ENCODE measurements at places on chromosomes 1 and 21.

DNA sequence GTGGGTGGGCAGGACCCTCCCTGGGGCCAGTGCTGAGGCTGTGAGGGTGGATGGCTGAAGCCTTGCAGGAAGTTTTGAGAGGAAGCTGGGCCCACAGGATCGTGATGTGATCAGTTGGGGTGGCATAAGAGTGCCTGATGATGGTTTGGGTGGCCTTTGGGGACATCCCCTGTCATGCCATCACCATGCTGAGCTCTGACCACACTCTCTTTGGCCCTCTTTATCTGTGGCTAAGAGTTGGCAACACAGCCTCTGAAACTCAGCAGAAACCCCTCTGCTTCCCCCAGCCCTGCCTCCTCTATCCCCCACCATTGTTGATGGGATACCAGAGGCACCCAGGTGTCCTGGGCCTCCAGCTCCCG, 19.8 kb downstream of the MIIP start:
- DNase-seq, result no peak

DNA sequence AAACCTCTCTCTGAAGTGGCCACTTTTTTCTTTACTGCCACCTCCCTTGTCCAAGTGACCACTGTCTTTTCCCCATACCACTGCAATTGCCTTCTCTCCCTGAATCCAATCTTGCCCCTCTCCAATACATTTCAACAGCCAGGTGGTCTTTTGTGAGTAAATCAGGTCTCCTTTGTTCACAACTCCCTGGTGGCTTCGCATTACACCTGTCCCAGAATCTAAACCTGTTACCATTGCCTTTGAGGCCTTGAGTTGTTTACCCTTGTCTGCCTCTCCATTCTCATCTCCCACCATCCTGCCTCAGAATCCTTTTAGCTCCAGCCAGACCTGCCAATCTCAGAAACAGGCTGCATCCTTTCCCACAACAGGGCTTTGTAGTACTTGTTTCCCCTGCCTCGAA, 21.8 kb upstream of the DYNLT5 start:
- no peak for DNase-seq

DNA sequence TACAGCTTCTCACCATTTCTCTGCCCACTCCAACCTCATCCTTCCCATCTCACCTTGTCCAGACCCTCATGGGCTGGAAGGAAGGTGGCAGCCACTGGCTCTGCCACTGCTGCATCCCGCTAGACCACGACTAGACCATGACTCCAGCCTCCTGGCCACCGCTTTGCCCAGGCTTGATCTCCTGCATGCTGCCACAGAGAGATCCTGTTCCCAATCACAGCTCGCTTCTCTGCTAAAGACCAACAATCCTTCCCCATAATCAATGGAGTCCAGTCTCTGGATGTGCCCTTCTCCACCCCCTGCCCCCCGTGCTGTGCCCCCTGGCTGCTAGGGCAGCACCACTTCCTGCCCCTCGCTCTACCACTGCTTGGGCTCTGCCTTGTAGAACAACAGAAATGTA, 64.9 kb upstream of the DMRTB1 start:
- DNase-seq, result no peak

DNA sequence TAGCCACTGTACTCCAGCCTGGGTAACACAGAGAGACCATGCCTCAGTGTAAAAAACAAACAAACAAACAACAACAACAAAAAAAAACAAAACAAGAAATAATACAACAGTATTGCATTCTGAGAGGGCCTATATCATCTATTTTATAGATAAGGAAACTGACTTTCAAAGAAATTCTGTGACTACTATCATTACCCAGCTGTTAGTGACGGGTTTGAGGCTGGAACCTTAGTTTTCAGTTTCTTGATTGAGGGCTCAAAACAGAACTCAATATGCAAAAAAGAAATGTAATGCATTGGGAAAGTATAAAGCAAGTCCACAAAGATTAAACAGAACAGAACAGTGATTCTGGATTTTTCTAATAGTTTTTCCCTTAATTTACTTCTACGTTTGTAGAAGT, 149.4 kb downstream of the NFIA start:
- no peak for DNase-seq

GRCh38 chr1:200888349-200888838, 6.3 kb upstream of the INAVA start:
- no peak for DNase-seq

GRCh38 chr1:61455400-61455799, 269.5 kb downstream of the TM2D1 start:
- DNase-seq, result no peak

GRCh38 chr1:34272152-34272551, 95.4 kb downstream of the C1orf94 start:
- no peak for DNase-seq

DNA sequence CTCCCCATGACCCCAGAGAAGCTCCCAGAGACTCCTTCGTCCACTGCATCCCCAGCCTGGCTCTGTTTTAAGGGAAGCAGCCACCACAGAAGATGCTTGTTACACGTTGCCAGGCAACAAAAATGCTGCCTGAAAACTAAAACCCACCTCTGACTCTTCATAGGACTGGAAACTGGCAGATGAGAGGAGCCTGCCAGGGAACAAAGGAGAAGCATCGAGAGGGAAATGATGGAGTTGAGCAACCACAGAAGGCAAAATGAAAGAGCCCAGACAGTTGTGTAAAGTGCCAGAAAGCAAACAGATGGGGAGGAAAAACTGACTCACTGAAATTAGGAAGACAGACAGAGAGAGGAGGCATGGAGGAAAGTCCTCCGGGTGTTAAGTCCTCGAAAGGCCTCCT, 118.4 kb downstream of the KCNN3 start:
- DNase-seq, result no peak

GRCh38 chr1:96995351-96995750, 273.8 kb downstream of the PTBP2 start:
- no peak for DNase-seq

DNA sequence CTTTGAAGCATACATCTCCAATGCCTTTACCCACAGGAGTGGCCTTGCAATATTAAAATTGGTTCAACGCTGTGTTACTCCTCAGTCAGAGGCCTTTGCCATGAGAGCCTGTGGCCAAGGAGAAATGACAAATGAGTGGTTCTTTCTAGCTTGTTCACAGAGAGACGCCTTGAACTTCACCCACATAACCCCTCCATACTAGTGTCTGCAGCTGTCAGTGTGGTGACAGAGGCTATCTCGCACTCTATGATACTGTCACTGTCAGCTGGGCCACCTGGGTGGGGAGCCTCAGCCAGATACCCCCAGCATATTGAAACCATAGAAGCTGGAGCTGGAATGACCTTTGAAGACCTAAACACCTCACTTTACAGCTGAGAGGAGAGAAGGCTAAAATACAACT, 57.4 kb upstream of the LBR start:
- no peak for DNase-seq

DNA sequence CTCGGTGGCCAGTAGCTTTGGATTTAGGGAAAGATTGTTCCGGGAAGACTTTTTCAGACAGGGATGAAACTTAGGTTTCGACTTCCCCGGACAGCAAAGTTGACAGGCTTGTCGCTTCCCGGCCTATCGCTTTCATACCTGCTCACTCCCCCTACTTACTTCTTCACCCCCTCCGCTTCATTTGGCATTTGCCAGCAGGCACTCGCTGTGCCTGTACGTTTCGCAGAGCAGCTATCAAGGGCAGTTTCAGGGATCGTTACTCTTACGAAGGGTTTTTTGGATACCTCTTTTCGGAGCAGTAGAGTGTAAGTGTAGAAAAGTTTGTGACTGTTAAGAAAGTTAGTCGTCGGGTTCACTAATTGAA, 393 bp downstream of the BLZF1 start:
- no peak for DNase-seq

DNA sequence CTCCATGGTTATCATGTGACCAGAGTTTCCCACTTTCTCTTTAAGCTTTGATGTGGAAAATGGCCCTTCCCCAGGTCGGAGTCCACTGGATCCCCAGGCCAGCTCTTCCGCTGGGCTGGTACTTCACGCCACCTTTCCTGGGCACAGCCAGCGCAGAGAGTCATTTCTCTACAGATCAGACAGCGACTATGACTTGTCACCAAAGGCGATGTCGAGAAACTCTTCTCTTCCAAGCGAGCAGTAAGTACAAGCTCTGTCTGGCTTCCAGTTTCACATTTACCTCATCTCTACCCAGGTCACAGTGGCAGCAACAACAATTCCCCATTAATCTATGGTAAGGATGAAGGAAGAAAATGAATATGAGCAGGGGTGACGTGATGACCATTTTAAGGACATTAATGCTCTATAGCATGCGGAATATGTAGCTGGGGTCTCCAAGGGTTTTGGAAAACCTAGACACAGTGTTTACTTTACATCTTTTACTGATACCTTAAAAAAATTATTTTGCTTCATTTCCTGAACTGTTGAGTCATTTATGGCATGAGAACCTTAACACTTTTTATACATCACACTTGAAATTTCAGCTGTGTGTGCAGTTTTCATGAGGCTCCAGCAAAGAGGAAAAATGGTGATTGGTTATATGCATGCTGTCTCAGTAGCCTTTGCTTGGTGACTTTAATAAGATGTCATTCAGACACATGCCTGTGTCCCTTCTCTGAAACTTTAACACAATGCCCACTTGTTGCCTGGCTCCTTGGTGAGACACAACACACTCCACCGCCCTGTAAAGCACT, 286.3 kb upstream of the SGIP1 start:
- no peak for DNase-seq

DNA sequence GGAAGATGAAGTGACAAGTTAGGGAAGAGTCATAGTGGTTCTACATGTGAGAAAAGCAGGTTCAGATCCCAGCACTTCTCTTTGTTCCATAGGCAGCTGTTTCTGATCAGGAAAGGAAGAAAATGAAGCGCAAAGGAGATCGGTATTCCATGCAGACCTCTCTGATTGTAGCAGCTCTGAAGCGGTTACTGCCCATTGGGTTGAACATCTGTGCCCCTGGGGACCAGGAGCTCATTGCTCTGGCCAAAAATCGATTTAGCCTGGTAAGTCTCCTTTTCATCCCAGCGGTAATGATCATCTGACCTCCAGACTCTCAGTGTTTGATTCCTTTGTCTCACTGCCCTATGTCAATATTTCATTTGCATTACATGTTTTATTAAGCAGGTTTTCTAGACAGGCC, 173.6 kb downstream of the ZP4 start:
- DNase-seq, result no peak

DNA sequence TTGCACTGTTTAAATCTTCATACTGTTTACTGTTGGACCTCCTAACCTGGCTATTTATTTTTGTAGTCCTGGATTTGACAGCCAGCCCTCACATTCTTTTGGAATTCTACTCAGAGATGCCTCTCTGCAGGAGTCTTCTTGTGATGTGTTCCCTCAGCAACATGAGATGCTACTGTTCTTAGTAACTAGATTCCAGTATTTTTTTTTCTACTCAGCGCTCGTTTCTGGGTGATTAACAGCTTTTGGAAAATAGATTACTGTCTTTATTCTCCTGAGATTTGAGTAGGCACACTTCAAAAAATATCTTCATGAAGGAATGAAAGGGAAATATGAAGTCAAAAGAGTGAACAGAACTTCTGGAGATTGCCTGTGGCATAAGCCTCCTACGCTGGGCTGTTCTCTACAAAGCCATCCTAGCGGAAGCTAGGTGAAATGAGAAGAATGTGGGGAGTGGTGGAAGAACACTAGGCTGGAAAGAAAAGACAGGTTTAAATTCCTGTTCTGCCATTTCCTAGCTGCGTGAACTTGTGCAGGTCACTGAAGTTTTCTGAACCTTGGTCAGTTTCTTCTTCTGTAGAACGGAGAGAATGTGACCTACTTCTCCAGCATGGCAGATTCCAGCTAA, 75.9 kb downstream of the LRRC8C start:
- DNase-seq, result no peak

DNA sequence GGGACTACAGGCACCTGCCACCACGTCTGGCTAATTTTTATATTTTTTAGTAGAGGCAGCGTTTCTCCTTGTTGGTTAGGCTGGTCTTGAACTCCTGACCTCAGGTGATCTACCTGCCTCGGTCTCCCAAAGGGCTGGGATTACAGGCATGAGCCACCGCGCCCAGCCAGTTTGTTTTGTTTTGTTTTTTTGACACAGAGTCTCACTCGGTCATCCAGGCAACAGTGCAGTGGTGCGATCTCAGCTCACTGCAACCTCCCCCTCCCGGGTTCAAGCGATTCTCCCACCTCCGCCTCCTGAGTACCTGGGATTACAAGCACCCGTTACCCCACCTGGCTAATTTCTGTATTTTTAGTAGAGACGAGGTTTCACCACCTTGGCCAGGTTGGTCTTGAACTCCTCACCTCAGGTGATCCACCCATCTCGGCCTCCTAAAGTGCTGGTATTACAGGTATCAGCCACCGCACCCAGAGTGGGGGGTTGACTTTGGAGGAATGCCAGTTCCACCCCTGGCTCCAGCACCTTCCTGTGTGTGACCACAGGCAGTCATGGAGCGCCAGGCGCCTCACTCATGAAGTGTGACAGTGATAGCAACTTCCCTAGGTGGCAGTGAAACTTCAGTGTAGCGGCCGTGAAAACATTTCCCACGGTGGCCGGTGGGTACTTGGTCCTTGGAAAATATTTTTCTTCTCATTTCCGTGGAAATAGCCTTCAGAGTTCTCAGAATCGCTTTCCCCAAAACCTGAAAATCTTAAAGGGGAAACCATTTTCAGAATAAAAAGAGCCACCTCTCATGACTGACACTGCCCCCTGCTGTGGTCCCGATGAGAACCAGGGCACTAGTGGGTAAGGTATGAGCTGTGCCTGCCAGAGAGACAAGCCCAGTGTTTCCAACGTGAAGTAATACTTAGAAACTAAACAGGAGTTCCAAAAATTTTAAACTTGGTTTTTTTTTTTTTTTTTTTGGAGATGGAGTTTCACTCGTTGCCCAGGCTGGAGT, 48.6 kb downstream of the WDR4 start:
- DNase-seq, result no peak

GRCh38 chr1:109315288-109315687, 8.5 kb upstream of the MYBPHL start:
- DNase-seq, result no peak

- no peak for DNase-seq
Observed at GRCh38 chr1:160746836-160747500, 7.9 kb downstream of the SLAMF7 start.

GRCh38 chr21:24781146-24781545, 826.1 kb downstream of the MRPL39 start:
- DNase-seq, result no peak

GRCh38 chr1:184563308-184563707, 176.5 kb downstream of the C1orf21 start:
- DNase-seq, result no peak

Measured in right lung (tissue), 10 donors.